ENCODE measurements at places on chromosomes 12 and 14.

DNA sequence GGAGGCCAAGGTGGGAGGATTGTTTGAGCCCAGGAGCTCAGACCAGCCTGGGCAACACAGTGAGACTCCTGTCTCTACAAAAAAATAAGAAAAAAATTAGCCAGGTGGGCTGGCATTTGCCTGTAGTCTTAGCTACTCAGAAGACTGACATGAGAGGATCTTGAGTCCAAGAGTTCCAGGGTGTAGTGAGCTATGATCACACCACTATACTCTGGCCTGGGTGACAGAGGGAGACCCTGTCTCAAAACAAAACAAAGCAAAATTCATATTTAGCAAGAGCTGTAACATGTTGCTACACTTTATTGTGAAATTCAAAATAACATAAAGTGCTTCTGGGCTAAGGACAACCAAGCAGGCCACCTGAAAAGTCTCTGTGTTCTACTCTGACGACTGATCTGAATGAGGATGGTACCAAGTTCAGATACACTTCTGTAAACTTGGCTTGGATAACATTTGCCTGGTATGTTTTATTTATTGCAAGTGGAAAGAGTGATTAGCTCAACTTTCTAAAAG, 11.6 kb upstream of the STRN3 start:
- DNase-seq = no peak

DNA sequence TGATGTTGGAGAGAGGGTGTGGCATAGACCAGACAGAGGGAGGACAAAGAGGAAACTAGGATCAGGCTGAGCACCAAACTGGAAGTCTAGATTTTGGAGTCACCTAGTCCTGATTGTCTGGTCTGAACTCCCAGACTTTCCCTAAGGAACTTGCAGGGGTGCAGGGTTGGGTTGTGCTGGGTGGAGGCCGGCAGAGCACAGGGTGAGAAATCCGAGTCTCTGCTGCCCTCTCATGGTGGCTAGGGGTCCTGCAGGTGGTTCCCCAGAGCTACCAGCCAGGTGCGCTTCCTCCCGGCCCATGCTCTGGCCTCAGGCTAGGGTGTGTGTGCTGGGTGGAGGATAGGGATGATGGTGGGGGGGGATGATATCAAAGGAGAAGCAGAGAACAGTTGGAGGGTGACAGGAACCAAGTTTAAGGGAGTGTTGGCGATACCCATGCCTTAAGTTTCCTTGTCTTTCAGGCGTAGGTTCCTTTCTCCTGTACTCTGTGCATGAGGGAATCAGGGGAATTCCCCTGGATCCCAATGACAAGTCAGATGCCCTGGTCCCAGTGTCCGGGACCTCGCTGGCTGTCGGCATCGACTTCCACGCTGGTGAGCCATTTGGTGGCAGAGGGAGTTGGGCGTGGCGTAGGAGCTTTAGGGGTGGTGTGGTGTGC, 33.5 kb upstream of the NXPH4 start:
- DNase-seq = peak; percentile 80

GRCh38 chr14:37490607-37491006, 104.4 kb downstream of the FOXA1 start:
- DNase-seq = no peak

DNA sequence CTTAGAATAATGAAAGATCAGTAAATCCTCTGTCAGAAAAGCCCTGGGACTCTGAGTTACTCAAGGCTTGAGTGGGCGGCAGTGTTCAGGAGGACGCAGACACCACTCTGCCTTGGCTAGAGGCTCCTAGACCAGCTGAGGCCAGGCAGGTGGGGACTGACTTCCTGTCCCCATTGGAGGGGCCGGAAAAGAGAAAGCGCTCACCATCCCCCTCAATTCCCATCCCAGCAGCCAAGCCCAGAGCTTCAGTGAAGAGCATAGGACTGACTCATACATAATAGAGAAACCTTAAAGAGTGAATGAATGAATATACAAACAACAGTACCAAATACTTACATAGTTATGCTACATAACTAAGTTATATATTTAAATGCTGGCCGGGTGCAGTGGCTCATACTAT, 62.0 kb downstream of the PLEKHG7 start:
- DNase-seq = no peak
